ENCODE measurements at places on chromosomes 4 and X.

GRCh38 chrX:120617996-120618630, 11.7 kb downstream of the C1GALT1C1 start:
- H3K27me3 ChIP-seq, result no peaks in the 10 kb centered on the region
- peaks cover 29% of the 10 kb centered on the region for H3K36me3 ChIP-seq
- DNase-seq, result no peak
- no peaks in the 10 kb centered on the region for H3K4me1 ChIP-seq
- no peak overlapping the region for H3K4me3 ChIP-seq

- no peak for DNase-seq
- H3K27me3 ChIP-seq, result no peaks in the 10 kb centered on the region
- H3K4me1 ChIP-seq, result no peaks in the 10 kb centered on the region
Measured at GRCh38 chr4:5452156-5452555, 256.2 kb downstream of the EVC2 start.

GRCh38 chr4:42671431-42672194, 14.7 kb upstream of the ATP8A1 start:
- H3K36me3 ChIP-seq, result no peaks in the 10 kb centered on the region
- H3K27me3 ChIP-seq, result no peaks in the 10 kb centered on the region
- H3K27ac ChIP-seq, result no peak overlapping the region
- H3K4me1 ChIP-seq, result no peaks in the 10 kb centered on the region

- no peak overlapping the region for H3K27ac ChIP-seq
- H3K4me1 ChIP-seq, result no peaks in the 10 kb centered on the region
- DNase-seq, result no peak
- H3K27me3 ChIP-seq, result no peaks in the 10 kb centered on the region
Measured at GRCh38 chrX:104712515-104712914, 146.5 kb downstream of the IL1RAPL2 start.

DNA sequence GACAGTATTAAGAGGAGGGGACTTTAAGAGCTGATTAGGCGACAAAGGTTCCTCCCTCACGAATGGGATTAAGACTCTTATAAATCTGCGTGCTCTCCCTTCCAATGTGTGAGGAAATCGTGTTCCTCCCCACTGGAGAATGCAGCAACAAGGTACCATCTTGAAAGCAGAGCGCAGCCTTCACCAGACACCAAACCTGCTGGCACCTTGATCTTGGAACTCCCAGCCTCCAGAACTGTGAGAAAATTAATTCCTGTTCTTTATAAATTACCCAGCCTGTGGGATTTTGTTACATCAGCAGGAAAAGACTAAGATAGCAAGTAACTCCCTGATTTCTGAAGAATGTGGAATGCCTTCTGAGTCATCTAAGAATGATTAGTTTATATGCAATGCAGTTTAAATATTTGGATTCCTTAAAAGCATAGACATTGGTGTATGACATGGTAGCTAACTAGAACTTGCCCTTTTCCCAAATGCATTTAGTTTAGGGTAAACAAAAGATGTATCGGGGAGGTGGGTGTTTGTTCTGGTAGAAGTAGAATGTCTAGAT, 86.1 kb downstream of the USP46 start:
- H3K27me3 ChIP-seq, result no peaks in the 10 kb centered on the region
- no peak overlapping the region for H3K4me3 ChIP-seq
- no peak for DNase-seq
- H3K36me3 ChIP-seq, result no peaks in the 10 kb centered on the region
- H3K27ac ChIP-seq, result no peak overlapping the region

GRCh38 chrX:71095555-71095980, at the start of gene FOXO4:
FOXO4 (plus strand) TSS chrX:71095851; CDS start chrX:71096529, 678 bp downstream.
- peak; percentile 79 for DNase-seq
- no peaks in the 10 kb centered on the region for H3K36me3 ChIP-seq
- H3K4me3 ChIP-seq, result peak within 1 kb of the TSS; percentile 85
- H3K27ac ChIP-seq, result peak within 1 kb of the TSS; percentile 6

- no peaks in the 10 kb centered on the region for H3K27me3 ChIP-seq
- no peak overlapping the region for H3K4me3 ChIP-seq
- no peak for DNase-seq
- no peaks in the 10 kb centered on the region for H3K4me1 ChIP-seq
Measured at GRCh38 chr4:25213347-25213979, 20.4 kb upstream of the PI4K2B start.

DNA sequence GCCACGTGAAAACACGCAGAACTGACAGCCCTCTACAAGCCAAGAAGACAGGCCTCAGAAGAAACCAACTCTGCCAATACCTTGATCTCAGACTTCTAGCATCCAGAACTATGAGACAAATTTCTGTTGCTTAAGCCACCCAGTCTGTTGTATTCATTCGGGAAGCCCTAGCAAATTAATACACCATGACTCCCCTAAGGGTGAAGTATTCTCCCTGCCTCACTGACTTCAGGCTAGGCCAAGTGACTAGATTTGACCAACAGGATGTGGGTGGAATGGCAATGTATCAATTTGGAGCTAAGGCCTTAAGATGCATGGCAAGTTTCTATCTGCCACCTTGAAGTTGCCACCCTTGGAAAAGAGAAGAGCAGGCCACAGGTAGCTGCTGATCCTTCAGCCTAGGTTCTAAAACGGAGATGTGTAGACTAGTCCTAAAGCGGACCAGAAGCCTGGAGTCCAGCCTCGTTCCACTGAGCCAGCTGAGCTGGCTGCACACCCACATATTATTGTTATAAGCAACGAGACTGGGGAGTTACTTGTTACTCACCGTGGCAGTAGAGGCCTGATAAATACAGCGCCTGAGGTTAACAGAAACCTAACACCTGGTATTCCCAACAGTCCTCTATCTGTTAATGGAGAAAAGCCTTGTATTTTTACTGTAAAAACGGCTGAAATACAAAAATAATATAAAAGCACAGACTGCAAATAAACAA, 16.4 kb downstream of the SCARB2 start:
- no peak for DNase-seq
- H3K4me1 ChIP-seq, result peaks cover 56% of the 10 kb centered on the region
- H3K36me3 ChIP-seq, result peaks cover 24% of the 10 kb centered on the region
- no peak overlapping the region for H3K4me3 ChIP-seq
